ENCODE measurements at places on chromosomes 7 and 10. TPM values are rescaled to one million over a fixed set of nuclear protein-coding genes. Genes with fewer than 3 reads are reported as not detected.

- no peak for DNase-seq
Observed at GRCh38 chr7:121138262-121138933, 149.9 kb downstream of the CPED1 start.

DNA sequence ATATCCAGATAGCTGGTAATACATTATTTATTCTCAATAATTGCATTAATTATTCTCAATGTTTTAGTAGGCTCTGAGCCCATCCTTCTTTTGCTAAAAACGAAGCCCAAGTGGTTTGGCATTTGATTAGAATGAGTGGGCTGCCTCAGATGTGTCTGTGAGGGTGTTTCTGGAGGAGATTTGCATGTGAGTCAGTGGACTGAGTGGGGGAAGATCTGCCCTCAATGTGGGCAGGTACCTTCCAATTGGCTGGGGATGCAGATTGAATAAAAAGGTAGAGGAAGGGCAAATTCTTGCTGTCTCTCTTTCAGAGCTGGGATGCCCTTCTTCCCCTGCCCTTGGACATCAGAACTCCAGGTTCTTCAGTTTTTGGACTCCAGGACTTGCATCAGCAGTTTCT lies 290.6 kb upstream of the SMIM30 start:
- DNase-seq: no peak

GRCh38 chr7:33346055-33346454 lies 216.7 kb downstream of the BBS9 start:
- no peak for DNase-seq

The MYL10 gene
- 0.32 TPM for polyA plus RNA-seq

DNA sequence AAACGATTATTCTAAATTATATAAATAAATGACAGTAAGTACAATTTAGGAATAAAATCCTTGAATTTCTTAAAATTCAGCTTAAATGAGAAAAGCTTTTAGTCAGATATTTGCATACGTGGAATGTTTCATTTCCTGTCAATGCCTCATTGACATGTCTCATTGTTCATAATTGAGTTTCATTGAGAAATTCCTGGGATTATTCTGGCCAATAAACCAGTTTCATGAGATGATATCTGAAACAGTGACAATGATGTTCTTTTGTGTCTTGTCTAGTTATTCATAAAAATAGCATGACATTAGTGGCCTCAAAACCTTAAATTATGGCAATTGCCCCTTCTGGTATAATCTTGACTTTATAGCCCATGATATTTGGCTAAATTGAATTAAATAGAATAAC lies 95.8 kb downstream of the DKK1 start:
- no peak for DNase-seq

GRCh38 chr7:81064426-81064825 lies 145.6 kb upstream of the SEMA3C start:
- no peak for DNase-seq

The CUL2 gene
- polyA plus RNA-seq: 17.0 TPM

DNA sequence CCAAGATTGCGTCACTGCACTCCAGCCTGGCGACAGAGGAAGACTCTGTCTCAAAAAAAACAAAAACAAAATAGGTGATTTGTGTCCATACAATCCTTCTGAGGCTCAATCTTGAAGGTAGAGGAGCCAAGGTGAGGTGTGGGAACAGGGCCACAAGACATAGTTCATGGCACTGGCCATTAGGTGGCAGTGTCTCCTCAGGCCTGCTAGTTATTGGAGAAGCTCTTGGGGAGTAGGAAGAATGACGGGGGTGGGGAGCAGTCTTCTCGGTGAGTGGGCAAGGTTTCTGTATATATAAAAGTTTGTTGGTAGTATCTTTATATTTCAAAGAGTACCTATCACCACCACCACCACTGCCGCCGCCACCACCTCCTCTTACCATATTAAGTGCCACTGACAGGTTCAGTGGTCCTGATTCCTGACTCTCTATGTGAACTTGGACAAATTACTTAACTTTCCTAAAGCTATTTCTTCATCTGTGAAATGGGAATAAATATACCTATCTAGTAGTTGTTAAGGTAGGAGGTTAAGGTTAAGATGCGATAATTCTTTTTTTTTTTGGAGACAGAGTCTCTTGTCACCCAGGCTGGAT lies 24.0 kb downstream of the CCSER2 start:
- DNase-seq: peak; percentile 80

GRCh38 chr10:132615341-132616169 lies 78.0 kb downstream of the INPP5A start:
- DNase-seq: no peak
